ENCODE measurements at places on chromosomes 6 and 20.
A peak's percentile ranks its signal among the peaks of the same experiment; 100 is the strongest.

GRCh38 chr6:31541059-31541657, 645 bp downstream of the DDX39B start:
- DNase-seq: peak; percentile 60

GRCh38 chr6:135722679-135723078, 128.8 kb upstream of the PDE7B start:
- DNase-seq: no peak

DNA sequence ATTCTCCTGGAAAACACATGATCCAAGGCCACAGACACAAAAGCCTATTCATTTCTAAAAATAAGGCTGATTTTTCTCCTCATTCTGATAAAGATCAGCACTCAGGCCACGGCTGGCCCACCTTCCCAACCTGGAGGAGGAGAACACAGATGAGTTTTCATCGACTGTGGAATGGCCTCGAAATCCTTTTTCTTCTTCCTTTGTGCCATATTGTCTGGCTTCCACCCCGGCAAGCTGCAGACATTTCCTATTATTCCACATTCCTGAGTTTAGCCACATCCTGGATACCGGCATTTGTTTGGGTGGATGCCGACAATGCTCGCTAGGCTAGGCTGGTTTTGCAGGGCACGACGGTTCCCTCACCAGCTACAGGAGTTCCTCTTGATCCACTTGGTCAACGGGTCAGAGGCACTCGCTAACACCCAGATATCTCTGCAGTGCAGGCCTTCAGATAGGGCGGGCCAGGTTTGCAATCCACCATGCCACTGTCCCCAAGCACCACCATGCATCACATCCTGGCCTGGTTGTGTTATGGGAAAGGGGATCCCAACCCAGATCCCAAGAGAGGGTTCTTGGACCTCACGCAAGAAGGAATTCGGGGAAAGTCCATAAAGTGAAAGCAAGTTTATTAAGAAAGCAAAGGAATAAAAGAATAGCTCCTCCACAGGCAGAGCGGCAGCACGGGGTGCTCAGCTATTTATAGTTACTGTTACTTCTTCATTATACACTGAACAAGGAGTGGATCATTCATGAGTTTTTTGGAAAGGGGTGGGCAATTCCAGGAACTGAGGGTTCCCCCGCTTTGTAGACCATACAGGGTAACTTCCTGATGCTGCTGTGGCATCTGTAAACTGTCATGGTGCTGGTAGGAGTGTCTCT, 4.2 kb upstream of the CTSZ start:
- no peak for DNase-seq

DNA sequence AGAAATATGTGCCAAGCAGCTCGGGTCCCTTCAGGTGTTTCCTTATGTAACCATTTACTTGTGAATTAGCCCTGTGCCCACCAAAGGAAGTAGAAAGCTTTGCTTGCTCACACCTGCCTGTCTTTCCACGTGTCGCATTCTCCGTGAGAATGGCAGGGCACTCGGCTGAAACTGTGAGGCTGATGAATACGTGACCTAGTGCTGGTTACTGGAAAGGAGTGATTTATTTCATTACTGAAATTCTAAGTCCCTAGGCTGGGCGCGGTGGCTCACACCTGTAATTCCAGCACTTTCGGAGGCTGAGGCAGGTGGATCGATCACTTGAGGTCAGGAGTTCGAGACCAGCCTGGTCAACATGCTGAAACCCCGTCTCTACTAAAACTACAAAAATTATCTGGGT, 45.9 kb upstream of the TULP1 start:
- no peak for DNase-seq

- peak; percentile 75 for DNase-seq
These were observed 930 bp downstream of the THBD start for GRCh38 chr20:23048283-23049200.

DNA sequence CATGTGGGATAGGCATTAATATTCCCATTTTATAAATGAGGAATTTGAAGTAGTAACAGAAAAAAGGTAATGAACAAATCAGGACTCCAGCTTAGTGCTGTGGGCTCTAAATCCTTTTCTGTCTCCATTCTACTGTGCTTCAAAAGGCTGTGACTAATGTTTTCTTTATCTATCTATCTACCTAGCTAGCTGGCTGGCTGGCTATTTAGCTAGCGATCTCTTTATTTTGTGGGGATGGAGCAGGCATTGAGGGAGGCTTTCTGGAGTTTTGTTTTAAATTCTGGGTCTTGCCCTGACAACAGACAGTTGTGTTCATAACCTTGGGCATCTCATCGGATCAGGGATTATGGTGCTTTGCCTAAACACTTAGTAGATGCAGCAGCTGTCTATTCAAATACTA, 139.2 kb downstream of the SOX4 start:
- DNase-seq: no peak

- peak; percentile 92 for DNase-seq
These were observed 72.7 kb downstream of the ELOVL4 start for GRCh38 chr6:79874531-79875134.

- no peak for DNase-seq
These were observed 96.9 kb downstream of the MBOAT1 start for GRCh38 chr6:20115246-20115980.

GRCh38 chr20:34815636-34816035, 9.8 kb downstream of the NCOA6 start:
- no peak for DNase-seq

All from AML-193 (cell line).